ENCODE measurements at places on chromosomes 2 and 18.

- no peak for DNase-seq
These were observed 30.9 kb downstream of the GAREM1 start for GRCh38 chr18:32439802-32440201.

GRCh38 chr2:56260415-56260814 is 76.6 kb downstream of the CCDC85A start:
- DNase-seq, result no peak

- DNase-seq, result peak; percentile 28
These were observed at the start of gene MBP for GRCh38 chr18:77132369-77133050. Gene MBP, minus strand, starts transcription at chr18:77132783. Its CDS starts 27,522 bp downstream, at chr18:77105261.

GRCh38 chr2:170216981-170217380 is 39.0 kb downstream of the MYO3B start:
- DNase-seq, result no peak

GRCh38 chr2:134301099-134301927 is 47.4 kb downstream of the MGAT5 start:
- DNase-seq, result no peak
